ENCODE measurements at places on chromosomes 12 and 14.

GRCh38 chr12:56929780-56930179 lies 4.4 kb downstream of the SDR9C7 start:
- DNase-seq = no peak

DNA sequence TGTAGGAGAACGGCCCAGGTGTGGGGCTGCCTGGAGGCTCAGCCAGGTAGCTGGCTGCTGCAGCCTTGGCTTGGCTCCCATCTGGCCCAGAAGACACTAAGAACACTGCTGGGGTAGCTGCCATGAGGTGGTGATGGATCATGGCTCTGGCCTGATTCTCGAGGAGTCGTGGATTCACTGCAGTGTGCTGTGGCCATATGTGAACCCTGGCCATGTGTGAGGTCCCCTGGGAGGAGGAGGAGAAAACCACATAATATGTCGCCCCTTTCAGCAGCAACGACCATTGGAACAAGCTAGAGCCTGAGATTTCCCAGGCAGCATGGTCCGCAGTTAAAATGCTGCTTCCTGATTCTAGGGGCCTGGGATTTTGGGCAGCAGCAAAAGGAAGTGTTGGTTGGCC lies 4.0 kb upstream of the PRMT8 start:
- DNase-seq = no peak

- DNase-seq = no peak
These were observed 59.1 kb downstream of the DIO2 start for GRCh38 chr14:80152166-80152565.

DNA sequence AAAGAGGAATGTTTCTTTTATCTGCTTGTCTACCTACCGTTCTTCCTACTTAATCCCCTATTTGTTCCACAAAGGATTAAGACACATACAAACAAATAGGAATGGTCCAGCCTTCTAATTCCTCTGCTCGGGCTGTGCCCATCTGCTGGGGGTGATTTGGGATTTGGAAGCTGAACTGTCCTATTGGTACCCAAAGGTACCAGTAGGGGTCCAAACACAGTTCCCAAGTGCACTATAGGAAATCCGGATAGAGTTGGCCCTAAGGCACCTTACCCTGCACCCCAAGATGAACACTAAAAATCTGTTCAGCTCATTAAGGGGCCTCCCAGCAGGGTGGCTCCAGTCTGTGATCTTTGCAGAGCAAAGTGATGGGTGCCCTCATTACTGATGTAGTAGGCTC lies 566.9 kb downstream of the NRXN3 start:
- no peak for DNase-seq

DNA sequence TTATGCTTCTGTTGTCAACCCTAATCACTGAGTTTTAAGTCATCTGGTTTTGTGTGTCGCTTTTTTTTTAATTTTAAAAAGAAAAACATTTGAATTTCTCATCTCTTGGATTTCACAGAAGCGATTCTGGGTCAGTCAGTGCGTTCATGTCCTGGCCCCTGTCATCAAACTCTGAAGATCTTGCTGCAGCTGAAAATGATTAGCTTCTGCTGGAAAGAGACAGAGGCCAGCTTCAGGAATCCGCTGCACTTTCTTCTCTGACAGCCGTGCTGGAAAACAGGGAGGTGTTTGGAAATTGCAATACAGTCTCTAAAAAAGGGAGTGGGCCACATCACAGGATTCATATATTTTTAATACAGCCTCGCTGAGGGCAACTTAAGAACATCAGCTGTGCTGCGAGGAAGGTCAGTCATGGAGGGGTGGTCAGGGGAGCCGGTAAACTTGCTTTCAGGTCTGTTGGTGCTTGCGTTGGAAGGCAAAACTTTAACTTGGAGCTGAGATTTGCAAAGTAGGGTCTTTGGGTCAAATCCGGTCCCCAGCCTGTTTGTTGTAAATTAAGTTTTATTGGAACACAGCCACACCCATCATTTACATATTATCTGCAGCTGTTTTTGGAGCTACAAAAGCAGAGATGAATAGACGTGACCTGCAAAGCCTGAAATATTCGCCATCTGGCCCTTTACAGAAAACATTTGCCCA lies 190.8 kb downstream of the AACS start:
- DNase-seq = no peak

DNA sequence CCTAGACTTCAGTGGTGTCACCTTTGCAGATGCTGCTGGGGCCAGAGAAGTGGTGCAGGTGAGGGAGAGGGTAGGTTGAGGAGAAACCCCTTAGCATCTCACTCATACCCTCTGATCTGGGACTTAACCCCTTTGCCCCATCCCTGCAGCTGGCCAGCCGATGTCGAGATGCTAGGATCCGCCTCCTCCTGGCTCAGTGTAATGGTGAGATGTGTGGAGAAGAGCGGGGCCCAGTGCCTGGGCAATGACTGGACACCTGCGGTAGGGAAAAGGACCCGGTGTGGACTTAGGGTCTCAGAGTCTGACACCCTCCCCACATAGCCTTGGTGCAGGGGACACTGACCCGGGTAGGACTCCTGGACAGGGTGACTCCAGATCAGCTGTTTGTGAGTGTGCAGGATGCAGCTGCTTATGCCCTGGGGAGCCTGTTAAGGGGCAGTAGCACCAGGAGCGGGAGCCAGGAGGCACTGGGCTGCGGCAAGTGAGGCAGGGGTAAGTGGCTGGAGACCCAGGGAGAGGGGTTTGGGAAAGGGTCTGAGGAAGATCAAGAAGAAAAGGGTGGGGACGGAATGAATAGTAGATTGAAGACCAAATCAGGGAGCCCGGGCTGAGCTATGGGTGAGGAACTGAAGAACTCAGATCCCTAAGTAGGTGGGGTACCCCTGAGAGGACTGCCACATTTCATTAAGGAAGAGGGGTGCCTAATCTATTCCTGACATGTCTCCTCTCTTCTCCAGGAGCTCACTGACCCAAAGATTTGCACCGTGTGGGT lies 7.6 kb downstream of the B4GALNT1 start:
- DNase-seq = no peak

GRCh38 chr12:116354950-116355783 lies 77.7 kb upstream of the MED13L start:
- DNase-seq = no peak

- DNase-seq = peak; percentile 68
These were observed 18.8 kb downstream of the NCKAP5L start for GRCh38 chr12:49809381-49809905.

DNA sequence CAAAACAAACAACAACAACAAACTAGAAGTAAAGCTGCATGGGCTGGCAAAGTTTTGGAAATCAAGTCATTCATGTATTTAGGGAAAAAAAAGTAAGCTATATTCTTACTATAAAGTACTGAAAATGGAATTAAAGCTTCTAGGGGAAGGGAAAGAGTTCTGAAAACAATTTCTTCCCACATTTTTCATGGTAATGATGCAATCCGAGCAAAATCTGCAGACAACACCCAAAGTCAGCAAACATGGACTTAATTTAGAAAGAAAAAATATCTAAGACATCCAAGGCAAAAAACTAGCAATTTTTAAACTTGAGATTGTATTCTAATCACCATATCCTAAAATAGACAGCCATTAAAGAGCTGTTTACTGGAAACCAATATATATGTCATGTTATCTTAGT lies 86.3 kb downstream of the LRP6 start:
- no peak for DNase-seq

DNA sequence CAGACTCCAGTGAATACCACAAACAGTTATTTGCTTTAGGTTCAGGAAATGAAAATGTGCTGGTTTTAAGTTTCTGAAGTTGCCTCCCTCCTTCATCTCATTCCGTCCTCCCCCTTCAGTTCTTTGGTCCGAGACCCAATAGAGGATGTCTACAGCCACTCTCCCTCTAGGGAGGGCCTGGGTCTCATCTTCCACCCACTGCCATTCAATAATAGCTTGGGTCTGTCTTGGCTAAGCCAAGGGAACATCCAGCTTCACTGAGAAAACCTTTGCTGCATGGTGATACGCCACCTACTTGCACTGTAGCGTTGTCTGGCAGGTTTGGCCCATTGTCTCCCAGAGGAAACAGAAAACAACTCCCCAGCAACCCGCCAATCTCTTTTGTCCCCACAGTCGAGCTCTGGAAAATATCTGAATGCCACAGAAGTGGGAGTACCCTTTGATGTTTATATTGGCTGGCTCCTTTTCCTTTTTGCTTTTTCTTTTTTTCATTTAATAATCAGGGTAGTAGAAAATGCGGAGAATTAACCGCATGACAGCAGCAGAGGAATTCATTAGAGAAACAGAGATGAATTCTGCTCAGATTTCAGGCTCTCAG lies 380.1 kb downstream of the RAD51B start:
- no peak for DNase-seq

- no peak for DNase-seq
These were observed 6.9 kb upstream of the RD3L start for GRCh38 chr14:103949131-103949790.

DNA sequence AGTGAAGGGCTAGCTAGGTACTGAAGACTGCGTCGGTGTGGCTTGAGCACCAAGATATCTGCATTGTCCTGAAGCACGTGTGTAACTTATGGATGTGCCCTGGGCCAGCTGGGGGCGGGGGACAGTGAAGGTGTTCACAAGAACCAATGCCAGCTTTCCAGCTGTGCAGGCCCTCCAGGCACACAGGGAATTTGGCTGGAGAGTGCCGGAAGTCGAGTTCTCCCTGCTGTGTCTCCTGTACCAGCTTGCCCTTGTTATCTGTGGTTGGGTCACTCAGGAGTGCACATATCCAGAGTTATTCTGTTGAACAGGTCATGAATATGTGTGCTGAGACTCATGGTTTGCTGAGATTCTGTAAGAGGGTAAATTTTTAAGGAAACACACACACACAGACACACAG lies 75.9 kb upstream of the CRY1 start:
- DNase-seq = no peak

GRCh38 chr12:51938726-51939125 lies 12.8 kb upstream of the ACVR1B start:
- DNase-seq = no peak

DNA sequence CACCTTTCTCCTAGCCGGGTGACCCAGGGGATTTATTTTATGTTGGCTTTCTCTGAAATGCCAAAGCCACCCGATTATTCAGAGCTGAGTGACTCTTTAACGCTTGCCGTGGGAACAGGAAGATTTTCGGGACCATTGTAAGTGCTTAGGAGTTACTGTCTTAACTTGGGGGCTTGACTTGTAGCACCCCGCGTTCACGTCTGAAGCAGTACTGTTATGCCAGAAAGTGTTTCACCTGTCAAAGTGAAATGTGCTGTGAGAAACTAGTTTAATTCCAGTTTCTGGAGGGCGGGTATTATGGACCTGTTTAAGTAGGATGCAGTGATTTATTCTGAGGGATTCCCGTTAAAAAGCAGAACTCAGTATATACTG lies 218 bp downstream of the LYSET start:
- no peak for DNase-seq

DNA sequence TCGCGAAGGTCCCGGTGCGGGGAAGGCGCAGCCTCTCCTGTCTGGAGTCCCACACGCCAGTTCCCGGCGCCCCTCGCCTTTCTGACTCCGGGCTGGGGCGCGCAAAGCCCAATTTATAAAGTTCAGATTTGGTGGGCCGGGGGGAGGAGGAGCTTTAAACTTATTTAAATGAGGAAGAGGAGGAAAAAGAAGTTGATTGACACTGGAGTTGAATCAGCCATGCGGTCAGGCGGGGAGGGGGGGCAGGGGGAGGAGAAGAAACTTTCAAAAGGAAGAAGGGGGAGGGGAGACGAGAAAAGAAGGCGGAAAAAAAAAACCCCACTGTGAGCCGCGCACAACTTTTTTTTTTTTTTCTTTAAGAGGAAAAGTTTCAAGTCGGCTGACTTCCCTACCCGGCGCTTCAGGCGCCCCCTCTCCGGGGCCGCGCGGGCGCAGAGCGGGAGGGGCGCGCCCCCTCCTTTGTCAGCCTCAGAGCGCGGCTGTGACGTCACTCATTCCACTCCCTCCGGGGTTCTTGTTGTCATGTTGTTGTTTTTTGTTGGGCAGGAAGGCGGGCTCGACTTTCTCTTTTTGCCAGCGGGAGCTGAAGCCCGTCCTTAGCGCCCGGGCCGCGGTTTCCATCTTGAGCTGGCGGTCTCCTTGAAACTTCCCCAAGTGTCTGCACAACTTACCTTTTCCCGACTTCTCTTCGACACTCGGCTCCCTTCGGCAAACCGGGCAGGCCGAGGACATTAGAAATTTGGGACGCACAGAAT lies at the start of gene ZFP36L1:
Gene ZFP36L1, minus strand, starts transcription at position 89 of the 755 bp plus-strand sequence. CDS start 129 bp downstream, outside the sequence.
- no peak for DNase-seq

- peak; percentile 33 for DNase-seq
These were observed 148.1 kb downstream of the KIF26A start for GRCh38 chr14:104286496-104286895.

- DNase-seq = no peak
These were observed 155.5 kb upstream of the CCND2 start for GRCh38 chr12:4118017-4118510.

DNA sequence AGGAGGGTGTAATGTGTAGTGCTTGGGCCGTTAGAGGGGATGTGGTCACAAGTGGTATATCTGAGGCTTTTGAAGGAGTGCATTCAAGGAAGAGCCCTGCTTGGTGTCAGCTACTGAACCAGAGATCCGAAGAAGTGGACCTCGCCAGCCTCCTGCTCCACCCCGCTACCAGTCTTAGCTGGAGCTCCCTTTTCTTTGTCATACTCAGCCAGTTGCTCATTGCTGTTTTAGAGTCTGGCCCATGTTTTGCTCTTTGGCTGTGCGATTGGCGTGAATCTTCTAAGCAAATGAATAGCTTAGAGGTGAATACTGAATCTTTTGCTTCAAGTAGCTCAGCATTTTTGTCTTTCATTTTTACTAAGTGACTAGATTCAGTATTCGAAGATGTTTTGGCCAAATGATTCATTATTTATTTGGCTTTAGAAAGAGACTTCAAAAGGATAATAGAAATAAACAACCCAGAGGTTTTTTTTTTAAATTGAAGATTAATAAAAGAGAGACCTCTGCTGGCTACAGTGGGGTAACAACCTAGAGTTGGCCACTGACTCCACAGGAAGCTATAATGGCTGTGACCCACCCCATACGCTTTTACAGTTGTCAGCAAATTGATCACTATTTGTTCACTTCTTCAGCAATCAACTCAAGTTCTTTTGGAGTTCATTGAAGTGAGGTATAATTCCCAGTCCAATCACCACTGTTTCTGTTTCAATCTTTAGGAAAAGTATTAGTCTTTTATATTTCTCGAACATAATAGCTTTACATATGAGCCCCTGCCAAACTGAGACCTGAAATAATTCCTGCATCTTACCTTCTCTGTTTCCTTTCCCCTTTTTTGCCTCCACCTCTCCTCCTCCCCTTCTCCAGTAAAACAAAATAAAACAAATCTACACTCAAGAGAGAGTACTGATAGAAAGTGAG lies 19.9 kb downstream of the CDKN1B start:
- no peak for DNase-seq

GRCh38 chr14:100684154-100684553 lies 42.5 kb upstream of the DLK1 start:
- no peak for DNase-seq

DNA sequence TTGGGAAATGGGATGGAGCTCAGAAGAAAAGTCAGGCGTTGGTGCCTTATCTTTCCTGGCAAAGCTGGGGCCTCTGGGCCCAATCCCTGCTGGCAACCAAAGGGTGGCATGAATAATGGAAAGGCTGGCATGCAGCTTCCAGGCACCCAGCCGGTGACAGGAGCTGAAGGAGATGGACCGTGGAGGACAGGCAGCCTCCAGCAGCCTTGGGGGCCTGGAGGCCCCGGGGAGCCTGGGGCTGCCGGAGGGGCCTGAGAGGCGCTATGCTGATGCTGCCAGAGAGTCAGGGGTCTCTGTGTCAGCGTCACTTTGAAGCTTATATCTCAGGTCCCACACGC lies 38.2 kb upstream of the EML1 start:
- DNase-seq = peak; percentile 26

Measured in chondrocyte (in vitro differentiated cells).